ENCODE measurements at places on chromosomes 3 and 15.

- DNase-seq: no peak
These were observed 264.4 kb downstream of the MEX3B start for GRCh38 chr15:81781395-81781794.

GRCh38 chr3:149282836-149283235 is 50.6 kb downstream of the TM4SF18 start:
- DNase-seq: no peak

- DNase-seq: no peak
These were observed 303.2 kb downstream of the TIGIT start for GRCh38 chr3:114597012-114597411.

GRCh38 chr3:71066356-71066755 is 517.2 kb downstream of the FOXP1 start:
- no peak for DNase-seq

- DNase-seq: peak; percentile 71
These were observed 80.8 kb downstream of the GHSR start for GRCh38 chr3:172367205-172368105.

DNA sequence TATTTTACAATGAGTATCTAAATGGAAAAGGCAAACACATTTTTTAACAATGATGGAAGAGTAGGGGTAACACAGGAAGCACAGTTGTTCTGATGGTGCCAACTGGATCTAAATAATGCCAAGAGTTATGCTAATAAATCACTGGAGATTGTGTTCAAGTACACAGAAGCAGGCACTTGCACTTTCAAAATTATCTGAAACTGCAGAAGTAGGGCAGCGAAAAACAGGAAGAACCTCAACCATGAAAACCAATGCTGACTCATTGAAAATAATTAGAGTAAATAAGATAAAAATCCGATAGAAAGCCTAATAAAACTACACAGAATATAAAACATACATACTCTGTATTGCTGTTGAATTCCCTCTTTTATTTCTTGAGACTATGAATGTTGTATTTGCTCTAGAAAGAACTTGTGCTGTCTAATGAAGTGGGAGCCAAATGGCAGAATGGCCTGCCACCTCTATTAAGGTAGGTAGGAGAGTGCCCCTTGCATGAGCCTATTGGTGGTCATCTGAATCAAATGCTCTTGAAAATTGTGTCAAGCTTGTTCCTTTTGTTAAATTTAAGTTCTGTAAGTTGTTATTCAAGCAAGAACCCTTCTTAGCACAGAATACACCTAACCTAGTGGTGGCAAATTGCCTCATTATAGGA is 93.7 kb downstream of the ABI3BP start:
- no peak for DNase-seq

DNA sequence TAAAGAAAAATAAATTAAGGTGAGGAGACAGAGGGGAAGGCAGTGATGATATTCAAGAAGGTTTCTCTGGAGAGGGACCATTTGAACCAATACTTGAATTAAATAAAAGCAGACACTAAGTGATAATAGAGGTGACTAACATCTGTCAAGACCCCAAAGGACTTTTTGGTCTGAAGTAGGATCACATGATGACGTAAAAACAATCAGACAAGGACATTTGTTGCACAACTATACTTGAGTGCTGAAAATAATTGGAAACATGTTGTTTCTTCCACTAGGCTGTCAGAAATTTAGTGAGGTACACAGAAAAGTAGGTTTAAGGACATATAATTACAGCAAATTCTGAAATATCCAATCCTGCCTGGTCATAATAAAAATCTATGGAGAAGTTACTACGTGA is 179.5 kb downstream of the WNT5A start:
- no peak for DNase-seq

DNA sequence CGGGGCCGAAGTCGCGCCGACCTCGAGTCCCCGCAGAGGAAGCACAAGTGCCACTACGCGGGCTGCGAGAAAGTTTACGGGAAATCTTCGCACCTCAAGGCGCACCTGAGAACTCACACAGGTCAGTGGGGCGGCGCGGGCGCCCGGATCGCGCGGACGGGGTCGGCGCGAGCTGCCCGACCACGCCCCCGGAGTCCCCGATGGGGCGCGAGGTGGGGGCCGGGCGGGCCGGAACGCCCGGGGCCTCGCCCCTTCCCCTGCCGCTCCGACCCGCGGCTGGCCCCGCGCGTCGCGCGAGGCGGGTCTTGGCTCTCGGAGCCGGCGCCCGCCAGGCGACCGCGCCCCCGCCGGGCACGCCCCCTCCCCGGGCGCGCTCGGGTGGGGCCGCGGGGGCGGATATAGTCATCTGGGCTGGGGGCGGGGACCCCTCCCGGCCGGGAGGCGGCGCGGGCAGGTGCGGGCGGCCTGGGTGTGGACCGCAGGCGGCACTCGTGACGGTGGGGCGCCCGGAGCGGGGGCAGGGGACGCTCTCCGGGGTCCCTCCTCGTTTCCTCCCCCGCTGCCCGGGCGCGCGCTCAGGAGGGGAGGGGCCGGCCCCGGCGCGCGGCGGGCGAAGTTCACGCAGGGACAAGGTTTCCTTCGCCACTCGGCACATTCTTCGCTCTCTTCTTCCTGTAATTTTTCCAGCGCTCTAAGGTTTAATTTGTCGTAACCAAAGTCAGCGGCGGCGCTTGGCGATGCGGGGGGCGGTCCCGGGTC is 1.2 kb downstream of the KLF13 start:
- DNase-seq: no peak

DNA sequence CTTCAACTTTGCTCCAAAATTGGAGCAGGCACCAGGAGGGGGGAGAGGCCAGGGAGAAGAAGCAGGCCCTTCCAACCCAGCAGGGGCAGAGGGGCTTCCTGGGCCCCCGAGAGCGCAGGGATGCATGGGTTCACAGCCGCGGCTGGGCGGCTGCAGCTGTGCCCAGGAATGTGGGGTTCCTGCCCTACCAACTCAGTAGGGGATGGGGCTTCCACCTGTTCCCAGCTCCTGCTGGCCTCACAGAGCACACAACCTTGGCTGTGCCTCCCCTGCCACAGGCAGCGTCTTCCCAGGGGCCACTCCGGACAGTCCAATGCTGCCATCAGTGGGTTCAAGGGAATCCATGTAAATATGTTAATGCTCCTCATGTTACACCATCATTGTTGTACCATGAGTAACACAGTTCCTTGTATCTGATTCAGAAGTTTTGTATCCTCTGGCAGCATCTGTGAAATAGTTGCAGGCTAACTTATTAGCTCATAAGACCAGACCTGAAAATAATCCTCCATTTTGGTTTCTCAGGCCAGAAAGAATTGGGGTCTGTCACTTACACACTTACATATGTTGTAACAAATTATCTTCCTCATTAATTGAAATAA is 12.1 kb upstream of the SIAH2 start:
- peak; percentile 70 for DNase-seq

GRCh38 chr15:98428253-98428989 is 219.9 kb upstream of the IGF1R start:
- peak; percentile 71 for DNase-seq

GRCh38 chr3:27993051-27993450 is 248.4 kb upstream of the CMC1 start:
- DNase-seq: peak; percentile 52

DNA sequence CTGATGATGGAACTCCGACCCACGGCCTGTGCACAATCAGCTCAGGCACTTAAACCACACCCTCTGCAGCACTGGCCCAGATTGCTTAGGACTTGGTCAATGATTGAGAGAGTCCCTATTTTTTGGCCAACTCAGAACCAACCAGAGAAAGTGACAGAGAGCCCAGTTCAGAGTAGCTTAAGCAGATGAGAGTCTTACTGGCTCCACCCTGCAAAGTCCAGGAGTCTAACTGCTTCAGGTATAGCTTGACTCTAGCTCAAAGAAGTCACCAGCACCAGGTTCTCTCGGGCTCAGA is 20.1 kb downstream of the SLC6A20 start:
- DNase-seq: no peak

DNA sequence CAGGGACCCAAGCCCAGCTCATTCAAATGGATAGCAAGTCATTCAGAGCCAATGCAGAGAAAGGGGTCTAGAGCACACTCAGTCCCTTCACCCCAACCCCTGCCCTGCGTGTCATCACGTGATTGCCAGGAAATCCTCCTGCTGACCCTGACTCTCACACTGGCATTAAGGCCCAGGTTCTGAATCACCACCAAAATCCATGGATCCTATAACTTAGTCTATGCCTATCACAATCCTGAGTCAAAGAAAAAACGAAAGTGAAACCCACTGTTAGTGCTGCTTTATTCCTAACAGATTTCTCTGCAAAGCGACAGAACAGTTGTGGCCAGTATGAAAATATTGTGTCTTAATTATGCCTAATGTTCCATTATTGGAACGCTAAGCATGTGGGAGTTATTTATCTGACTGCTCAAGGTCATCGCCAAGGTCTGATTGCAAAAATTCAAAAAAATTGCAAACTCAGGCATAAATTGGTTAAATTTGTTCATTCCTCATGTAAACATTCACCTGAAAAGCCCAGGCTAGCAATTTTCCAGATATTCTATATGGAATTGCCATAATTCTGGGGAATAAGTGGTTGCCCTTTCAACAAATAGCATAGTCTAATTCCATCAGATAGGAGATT is 108.7 kb upstream of the EIF1B start:
- DNase-seq: no peak

- DNase-seq: no peak
These were observed 28.5 kb downstream of the TSPAN3 start for GRCh38 chr15:77042245-77042919.

- no peak for DNase-seq
These were observed 134.9 kb upstream of the THBS1 start for GRCh38 chr15:39445931-39446330.

DNA sequence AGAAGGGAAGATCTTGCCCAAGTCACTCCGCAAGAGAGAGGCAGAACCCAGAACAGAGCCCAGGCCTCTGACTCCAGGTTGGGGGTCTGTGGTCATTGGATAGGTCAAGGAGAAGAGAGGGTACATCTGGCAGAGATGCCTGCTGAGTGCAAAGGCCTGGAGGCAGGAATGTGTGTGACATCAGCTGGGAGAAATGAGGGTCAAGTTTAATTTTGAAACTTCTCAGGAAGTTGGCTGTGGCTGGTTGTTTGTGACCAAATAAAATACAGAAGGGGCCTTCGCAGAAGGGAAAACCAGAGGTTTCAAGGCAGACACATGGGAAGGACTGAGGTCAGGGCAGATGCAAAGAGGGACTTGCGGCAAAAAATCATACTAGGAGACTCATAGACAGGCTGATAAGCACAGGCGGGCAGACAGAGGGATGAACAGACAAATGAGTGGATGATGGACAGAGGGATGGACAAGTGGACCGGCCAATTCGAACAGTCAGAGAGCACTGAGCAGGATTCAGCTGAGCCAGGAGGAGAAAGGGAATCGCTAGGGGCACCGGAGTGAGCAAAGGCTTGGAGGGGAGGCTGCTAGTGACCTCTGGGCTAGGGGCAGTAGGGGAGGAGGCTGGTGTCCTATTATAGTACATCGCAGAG is 28.8 kb upstream of the CACNA2D2 start:
- no peak for DNase-seq

GRCh38 chr3:169041677-169042171 is 621.8 kb downstream of the MECOM start:
- peak; percentile 90 for DNase-seq

- DNase-seq: no peak
These were observed 181.7 kb downstream of the GBE1 start for GRCh38 chr3:81579744-81580143.

DNA sequence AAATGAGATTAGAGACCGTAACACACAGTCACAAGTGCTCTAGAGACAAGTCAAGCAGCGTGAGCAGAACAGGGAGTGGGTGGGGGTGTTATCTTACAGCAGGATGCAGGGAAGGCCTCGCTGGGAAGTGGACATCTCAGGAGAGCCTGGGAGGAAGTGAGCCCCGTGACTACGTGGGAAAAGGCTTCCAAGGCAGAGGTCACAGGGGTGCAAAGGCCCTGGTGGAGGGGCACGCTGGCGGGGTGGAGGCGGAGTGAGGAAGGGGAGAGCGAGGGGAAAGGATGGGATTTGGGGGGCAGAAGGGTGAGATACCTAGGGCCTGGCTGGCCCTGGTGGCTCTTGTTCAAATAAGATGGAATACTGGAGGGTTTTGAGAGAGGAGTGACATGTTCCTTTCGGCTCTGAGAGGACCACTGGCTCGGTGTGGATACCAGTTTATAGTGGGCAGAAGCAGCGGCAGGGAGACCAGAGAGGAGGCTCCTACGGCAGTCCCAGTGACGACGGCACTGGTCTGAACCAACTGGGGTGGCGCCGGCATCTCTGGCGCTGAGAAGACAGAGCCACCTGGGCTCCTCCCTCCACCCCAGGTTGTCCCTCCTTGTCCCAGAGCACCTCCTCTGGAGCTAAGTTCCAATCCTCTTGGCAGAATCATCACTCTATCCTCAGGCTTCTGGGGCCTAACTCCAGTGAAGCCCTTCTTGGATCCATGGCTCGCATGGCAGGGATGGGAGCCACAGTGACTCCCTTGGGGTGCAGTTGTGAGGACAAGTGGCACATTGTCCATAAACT is 266.2 kb upstream of the LYSMD4 start:
- DNase-seq: no peak

- no peak for DNase-seq
These were observed 50.4 kb downstream of the MCF2L2 start for GRCh38 chr3:183378008-183378407.

DNA sequence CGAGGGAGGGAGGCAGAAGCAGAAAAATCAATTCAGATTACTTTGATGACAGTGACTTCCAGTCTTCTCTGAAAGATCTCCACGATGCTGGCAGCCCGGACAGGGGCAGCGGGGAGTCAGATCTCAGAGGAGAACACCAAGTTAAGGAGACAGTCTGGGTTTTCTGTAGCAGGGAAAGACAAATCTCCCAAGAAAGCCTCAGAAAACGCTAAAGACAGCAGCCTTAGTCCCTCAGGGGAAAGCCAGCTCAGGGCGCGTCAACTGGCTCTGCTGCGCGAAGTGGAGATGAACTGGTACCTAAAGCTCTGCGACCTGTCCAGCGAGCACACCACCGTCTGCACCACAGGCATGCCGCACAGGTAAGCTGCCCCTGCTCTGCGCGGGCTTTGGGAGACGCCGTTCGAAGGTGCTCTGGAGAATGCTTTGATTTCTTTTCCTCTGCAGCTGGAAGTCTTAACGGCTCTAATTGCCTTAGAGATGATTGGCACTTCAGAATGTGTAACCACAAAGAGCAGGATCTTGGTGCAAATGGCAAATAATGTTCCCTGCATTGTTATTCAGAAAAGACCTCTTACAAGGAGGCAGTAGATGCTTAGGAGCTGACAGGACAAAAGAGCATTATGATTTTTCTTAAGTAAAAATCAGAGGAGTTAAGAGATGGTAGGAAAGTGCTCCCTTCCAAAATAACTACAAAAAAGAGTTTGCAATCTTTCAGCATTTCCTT is at the start of gene KCNAB1:
Gene KCNAB1 (plus strand): TSS at position 51 of the 724 bp plus-strand sequence.
- DNase-seq: no peak

GRCh38 chr15:31230630-31231485 is 95.8 kb upstream of the KLF13 start:
- peak; percentile 51 for DNase-seq

GRCh38 chr3:164458986-164459385 is 619.3 kb downstream of the SI start:
- peak; percentile 82 for DNase-seq

GRCh38 chr15:27077790-27078189 is 106.8 kb downstream of the GABRG3 start:
- DNase-seq: no peak

Data from renal cortical epithelial cell (primary cell).